ENCODE measurements at places on chromosomes 4 and X.

DNA sequence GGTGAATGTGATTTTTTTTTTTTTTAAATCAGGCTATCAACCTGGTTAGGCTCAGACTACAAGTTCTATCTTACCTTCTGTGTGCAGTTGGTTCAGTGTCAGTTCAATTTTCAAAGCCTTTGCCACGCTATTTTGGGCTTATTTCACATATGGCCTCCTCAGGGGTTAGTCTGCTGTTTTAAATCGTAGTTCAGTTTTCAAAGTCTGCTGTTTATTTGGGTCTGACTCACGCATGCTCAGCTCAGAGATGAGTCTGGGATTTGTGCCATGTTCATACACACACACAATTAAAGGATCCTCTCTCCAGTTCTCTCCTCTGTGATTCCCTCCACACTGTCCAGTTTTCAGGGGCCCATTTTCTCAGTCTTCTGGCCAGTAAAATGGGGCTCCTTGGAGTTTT lies 32.3 kb upstream of the ZFX start:
- peak; percentile 17 for DNase-seq

- no peak for DNase-seq
Observed at GRCh38 chr4:77911091-77911490, 48.5 kb downstream of the MRPL1 start.

DNA sequence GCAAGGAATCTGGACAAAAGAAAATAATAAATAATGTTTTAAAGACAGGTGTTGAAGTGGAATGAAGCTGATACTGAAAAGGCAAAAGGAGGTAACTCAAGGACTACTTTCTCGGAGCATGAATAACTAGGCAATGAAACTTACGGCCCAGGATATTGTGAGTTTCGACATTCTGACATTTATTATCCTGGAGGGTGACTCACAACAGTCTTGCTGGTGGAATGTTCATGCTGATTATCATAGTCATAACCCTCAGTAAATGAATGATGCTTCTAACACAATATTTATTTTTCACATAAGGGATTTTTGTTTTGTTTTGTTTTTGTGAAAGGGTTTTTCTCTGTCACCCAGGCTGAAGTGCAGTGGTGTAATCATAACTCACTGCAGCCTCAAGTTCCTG lies 147.0 kb upstream of the HPGD start:
- DNase-seq, result peak; percentile 37

- peak; percentile 69 for DNase-seq
Observed at GRCh38 chrX:91434351-91435168, at the start of gene PABPC5. Gene PABPC5 (plus strand): TSS chrX:91434839. CDS start chrX:91435578, 739 bp downstream.

DNA sequence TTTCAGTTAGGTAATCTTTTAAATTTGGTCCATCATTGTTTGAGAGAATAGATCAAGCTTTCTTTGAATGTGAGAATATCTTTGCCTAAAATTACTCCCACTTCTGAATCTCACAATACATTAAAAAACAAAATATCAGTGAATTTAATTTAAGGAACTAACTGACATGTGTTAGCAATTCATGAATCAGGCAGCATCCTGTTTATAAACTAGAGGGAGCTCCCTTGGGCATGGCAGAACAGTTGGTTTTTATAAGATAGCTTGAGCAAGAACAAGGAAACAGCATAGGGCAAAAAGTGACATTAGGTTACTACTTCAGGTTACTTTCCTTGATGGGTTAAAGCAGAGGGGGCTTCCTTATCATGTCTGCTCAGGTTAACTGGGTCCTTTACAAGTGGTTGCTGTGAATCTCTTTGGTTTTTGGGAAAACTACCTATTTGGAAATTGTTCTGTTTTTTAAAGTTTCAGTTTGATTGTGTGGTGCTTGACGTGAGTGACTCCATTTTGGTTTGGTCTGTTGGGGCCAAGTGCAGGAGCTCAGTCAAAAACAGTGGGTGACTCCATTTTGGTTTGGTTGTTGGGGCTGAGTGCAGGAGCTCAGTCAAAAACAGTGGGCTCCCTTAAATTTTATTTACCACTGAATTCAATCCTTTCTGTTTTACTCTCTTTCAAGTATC lies 68.0 kb downstream of the PPEF2 start:
- no peak for DNase-seq

- DNase-seq, result no peak
Observed at GRCh38 chr4:139734201-139734874, 68.7 kb downstream of the MGST2 start.

GRCh38 chr4:158726633-158727032 lies 3.4 kb upstream of the PPID start:
- no peak for DNase-seq

DNA sequence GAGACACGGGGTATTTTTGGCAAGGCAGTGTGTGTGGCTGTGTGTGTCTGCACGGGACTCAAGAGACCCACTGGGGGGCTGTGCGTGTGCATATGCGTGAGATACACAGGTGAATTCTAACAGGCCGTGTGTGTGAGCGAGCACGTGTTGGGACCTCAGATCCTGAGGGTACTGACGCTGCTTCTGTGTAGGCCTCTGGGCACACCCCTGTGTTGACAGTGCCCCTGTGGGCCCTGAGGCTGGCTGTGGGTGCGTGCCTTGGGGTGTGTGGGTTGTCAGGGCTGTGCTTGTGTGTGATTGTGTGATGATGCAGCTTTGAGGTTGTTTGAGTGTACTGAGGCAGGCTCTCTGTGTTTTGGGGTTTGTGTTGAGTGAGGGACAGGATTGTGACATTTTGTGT lies 13.9 kb downstream of the FOXP3 start:
- no peak for DNase-seq

- DNase-seq, result no peak
Observed at GRCh38 chr4:140693562-140693961, 62.6 kb downstream of the TBC1D9 start.

- DNase-seq, result no peak
Observed at GRCh38 chr4:115219315-115219860, 106.0 kb upstream of the NDST4 start.

DNA sequence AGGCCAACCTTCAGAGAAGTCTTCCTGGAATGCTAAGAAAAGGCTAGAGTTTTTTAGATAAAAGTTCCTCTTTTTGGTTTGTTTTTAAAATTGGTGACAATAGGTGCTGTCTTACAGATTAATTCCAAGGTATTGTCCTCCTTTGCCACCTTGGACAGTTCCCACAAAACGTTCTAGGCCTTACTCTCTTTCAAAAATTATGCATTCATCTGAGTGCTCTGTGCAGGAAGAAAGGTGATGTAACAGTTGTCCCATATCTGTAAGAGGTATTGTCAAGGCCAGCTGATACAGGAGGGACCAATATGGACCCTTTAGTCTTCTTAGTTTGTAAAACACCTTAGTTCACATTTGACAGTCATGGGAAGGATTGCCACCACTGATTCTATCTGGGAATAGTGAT lies 15.9 kb upstream of the CXCL5 start:
- DNase-seq, result no peak

GRCh38 chr4:182808673-182809416 lies 108.3 kb downstream of the DCTD start:
- DNase-seq, result peak; percentile 71

GRCh38 chr4:139245590-139245989 lies 34.4 kb downstream of the MGARP start:
- no peak for DNase-seq

GRCh38 chrX:154030266-154030665 lies 10.6 kb upstream of the IRAK1 start:
- no peak for DNase-seq

- DNase-seq, result no peak
Observed at GRCh38 chrX:103148075-103148474, 55.1 kb upstream of the NXF3 start.

DNA sequence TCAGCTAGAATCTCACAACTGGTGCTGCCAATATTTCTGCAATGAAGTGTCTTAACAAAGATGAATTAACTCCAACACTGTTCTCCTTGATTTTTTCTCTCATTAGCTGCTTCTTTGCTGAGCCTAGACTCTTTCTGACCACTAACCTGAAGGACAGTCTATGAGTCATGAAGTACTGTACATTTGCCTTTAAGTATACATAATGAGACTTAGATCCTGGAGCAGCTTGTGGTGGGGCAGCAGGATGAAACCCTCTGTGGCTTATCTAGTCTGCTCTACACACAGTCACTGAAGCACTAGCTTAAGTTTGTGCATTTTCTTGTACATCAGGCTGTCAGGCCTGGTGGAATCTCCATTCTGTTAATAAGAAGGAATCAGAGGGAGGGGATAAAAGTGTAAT lies 307.4 kb upstream of the SMIM31 start:
- no peak for DNase-seq

DNA sequence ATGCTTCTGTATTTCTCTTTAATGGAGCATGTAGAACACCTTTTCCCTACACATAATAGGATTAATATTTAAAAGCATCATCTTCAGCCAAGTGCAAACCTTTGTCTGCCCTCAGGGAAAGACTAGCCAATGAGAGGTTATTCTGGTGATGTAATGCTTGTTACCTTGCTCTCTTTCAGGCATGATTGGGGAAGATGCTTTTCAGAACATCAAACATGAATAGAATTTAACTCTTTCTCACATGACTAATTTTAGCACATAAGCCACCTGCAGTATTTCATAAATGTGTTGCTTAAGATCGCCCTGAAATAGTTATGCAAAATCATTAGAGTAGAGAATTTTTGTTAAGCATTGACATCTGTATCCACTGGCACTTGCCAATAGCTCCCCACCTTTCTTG lies 10.7 kb upstream of the EPGN start:
- DNase-seq, result no peak

- DNase-seq, result peak; percentile 57
Observed at GRCh38 chr4:140004549-140004895, 149.5 kb downstream of the MAML3 start.

- DNase-seq, result peak; percentile 2
Observed at GRCh38 chr4:69689599-69689998, 36.6 kb upstream of the UGT2A1 start.

- DNase-seq, result peak; percentile 56
Observed at GRCh38 chrX:44433556-44433955, 90.1 kb upstream of the EFHC2 start.

GRCh38 chr4:30265716-30266115 lies 454.5 kb upstream of the PCDH7 start:
- no peak for DNase-seq

DNA sequence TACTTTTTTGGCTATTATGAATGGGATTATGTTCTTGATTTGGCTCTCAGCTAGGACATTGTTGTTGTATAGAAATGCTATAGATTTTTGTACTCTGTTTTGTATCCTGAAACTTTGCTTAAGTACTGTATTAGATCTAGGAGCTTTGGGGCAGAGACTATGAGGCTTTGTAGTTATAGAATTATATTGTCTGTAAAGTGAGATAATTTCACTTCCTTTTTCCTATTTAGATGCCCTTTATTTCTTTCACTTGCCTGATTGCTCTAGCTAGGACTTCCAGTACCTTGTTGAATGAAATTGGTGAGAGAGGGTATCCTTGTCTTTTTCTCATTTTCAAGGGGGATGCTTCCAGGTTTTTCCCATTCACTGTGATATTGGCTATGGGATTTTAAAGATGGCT lies 28.1 kb downstream of the ADAM29 start:
- DNase-seq, result no peak

GRCh38 chrX:48665991-48666390 lies 17.6 kb upstream of the WAS start:
- DNase-seq, result no peak

GRCh38 chr4:169941141-169941540 lies 85.1 kb downstream of the MFAP3L start:
- DNase-seq, result no peak

GRCh38 chr4:2939383-2940243 lies 23.6 kb downstream of the NOP14 start:
- no peak for DNase-seq

- no peak for DNase-seq
Observed at GRCh38 chrX:41499984-41500383, 52.8 kb downstream of the NYX start.

- no peak for DNase-seq
Observed at GRCh38 chr4:54093324-54094240, 6.4 kb upstream of the GSX2 start.

DNA sequence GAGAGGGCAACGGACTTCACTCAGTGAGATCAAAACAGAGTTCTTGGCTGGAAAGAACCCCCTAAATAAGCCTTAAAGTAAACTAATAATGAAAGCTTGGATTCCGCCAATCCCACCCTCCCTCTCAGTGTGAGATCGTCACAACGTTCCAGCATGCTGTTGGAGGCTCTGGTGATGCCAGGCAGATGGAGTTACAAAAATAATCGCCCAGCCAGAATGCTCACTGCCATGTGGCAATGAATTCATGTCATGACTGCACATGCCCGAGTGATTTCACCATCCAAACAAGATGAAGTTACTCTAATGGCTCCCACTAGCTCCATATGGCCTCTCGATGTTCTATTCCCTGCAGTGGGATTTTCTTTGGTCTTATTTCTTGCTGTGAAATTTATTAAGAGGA lies 248.0 kb downstream of the SPATA18 start:
- no peak for DNase-seq

DNA sequence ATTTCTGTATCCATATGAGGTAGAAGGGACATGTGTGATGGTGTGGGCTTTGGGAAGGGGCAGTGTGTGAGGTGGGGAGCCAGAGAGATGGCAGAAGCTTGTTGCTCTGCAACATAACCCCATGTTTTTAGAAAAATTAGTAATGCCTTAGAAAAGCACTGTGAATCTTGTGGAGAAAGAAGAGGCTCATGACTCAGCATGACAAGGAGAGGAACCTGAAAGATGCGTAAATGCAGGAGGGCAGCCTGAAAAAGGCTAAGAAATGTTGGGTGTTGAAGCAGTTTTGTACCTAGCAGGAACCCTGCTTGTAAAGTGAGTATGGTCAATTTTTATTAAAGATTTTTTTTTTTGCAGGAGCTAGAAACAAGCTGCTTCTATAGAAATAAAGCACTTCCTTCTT lies 59.8 kb downstream of the ARSJ start:
- DNase-seq, result no peak

Data from SJSA1 (cell line).